ENCODE measurements at places on chromosomes 1 and 21.

DNA sequence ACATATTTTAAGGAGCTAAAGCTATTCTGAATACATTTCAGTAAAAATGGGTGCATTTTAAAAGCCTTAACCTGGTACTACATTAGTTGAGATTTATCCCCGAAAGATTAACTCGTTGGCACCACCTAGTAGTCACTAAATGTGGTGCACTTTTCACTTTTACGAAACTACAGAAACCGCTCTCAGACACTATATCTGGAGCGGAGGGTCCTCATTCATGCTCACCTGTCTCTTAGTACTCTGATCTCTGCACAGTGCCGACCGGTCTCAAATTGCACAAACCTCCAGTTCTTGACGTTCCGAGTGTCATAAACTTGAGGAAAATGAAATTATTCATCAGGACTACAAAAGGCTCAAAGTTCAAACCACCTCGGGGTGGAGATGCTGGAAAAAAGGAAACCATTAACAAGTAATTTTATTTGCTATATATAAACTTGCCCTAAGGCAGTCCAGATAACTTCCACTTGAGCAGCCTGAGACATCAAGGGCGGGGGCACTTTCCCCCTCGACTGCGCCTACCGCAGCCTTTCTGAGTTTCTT, 722 bp downstream of the LZIC start:
- peak; percentile 44 for DNase-seq

GRCh38 chr1:49319426-49319963, 542.8 kb upstream of the BEND5 start:
- no peak for DNase-seq

DNA sequence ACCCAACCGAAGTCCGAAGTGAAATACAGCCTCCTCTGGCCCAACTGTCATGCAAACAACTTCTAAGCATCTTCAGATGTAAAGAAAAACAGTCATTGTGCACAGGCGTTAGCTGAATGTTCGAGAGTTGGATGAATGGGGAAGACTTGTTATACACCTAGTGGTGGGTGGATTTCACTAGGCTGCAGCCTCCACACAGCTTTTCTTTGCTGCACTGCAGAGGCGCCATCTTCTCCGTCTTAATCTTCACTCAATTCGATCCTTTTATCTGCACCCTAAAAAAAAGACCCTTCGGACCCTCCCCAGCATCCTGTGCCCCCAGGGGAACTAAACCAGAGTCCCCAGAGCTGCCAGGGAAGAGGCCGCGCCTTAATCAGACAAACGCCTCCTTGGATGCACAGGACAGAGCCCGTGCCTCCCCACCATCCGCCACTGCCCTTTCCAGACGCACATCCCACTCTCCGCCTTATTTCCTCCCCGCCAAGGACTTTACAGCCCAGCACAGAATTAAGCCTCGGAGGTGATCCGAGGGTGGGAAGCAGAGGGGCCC, 1.4 kb downstream of the APP start:
- peak; percentile 55 for DNase-seq

DNA sequence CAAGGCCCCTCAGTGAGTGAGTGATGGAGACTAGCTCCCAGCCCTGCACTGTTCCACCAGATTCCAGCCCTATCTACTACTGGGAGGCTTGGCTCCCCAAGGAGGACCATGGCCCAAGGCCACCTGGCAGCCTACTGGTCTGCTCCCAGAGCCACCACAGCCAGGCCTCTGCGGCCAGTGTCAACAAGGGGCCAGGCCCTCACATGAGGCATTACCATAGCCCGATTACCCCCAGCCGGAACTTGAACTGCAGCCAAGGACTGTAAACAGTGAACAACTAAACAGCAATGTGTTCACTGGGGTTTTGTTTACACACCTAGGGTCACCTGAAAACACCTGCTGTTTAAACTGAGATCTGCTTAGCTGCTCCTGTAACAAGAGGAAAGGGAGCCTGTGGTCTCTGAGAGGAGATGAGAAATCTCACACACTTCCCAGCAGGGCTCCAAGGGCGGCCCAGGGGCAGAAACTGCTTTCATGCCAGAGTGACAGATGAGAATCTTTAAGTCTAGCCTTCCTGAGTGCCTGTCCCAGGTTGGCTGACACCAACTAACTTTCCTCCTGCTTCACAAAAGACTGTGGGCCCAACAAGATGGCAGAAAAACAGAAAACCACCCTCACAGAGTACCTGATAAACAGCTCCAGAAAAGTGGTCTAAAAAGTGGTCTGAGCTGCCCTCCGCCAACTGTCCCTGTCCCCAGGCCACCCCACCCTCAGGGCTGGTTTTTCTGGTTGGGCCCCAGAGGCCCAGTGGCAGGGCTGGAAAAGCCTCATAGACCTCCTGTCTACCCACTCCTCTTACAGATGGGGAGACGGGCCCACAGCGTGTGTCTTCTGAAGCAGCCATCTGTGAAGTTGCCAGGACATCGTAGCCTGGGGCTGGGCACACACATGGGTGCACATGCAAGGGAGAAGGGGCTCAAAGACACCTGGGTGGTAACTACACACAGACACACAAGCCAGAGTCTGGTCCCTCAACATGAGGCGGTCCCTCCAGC, 28.8 kb downstream of the MEF2D start:
- no peak for DNase-seq

GRCh38 chr1:99252630-99253029, 11.7 kb upstream of the PLPPR4 start:
- no peak for DNase-seq

DNA sequence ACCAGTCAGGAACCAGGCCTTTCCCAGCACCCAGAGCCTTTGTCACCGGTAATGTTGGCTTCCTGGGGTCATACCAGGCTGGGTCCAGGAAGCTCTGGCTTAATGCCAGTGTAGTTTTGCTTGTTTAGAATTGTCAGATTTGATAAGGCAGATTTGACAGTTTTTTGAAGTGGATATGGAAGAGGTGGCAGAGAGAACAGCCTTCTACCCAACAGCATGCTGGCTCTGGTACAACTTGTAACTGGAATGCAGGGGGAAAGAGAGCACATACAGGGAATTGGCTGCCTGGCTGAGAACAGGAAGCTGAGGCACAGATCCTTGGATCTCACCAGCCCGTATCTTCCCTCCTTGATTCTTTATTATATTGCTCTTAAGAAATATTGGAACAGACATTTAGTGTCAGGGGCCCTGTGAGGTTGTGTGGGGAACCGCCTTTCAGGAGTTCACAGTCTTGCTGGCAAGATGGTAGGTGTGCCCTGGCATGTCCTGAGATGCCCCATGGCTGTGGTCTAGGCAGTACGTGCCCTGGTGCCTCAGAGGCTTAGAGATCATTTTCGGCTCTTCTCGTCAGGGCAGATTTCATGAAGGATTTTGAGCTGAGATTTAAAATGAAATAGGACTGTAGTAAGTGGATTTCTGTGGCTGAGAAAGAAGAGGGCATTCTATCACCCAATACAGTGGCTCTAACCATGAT, 227.0 kb downstream of the PBX1 start:
- no peak for DNase-seq

GRCh38 chr1:160058087-160058486, 11.9 kb downstream of the KCNJ10 start:
- DNase-seq, result no peak

DNA sequence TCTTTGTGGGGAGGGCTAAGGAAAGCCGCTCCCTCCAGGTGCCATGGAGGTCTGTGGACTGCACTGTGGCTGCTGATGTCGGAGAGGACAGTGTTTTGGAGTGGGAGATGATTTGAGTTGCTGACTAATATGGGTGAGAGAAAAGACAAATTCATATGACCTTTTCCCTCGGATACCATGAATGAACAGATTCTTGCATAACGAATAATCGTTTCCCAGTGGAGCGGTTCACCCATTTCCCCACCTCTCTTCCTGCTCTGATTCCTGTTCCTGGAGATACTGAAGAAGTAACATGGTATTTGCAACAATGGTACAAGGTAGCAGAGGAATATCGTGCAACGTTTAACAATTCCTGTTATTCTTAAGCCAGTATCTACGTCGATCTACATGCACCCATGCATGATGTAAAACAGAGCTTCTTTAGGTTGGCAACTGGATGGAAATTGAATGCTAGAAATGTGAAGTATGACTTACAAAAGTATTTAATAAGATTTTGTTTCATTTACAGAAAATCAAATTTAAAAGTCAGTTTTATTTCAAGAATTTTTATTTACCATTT, 227.1 kb downstream of the TOMM20 start:
- no peak for DNase-seq

DNA sequence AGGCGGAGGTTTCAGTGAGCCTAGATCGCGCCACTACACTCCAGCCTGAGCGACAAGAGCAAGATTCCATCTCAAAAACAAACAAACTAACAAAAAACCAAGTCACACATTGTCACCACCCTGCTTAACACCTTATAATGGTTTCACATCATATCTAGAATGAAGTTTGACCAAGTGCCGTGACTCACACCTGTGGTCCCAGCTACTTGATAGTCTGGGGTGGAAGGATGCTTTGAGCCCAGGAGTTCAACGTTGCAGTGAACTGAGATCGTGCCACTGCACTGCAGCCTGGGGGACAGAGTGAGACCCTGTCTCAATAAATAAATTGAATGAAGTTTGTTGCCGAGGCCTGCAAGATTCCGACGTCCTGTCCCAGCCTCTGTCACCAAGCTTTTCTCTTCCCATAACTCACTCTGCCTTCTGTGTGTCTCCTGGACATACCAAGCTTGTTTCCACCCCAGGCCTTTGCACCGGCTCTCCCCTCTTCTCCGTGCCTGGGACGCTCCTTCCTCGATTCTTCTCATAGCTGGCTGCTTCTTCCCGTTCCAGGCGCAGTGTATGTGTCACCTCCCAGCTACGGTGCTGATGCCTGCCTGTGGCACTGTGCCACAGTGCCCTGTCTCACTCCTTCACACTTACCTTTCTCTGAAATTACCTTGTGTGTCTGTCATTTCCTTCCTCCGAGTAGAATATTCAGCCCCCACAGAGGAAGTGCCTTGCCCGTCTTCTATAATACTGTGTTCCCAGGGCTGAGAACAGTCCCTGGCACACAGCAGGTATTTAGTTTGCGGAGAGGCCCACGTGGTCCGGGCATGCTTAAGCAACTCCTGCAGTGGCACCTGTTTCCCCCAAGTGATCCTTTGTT, 3.8 kb upstream of the SELENON start:
- DNase-seq, result no peak

DNA sequence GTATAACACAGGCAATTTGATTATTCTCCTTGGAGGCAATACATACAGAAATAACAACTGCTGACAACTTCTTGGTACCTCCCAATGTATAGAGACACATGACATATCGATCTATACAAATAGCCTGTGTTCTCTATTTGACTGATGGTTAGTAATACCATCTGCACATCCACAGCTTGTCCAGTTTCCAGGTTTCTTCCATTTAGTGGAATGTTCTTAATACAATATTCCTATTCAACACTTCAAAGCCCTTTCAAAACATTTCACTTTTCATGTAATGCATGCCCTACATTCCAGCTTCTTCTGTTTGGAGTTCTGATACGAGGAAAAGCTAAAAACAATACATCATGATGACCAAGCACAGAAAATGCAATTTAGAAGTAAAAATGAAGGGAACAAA, 37.0 kb upstream of the GORAB start:
- DNase-seq, result no peak

DNA sequence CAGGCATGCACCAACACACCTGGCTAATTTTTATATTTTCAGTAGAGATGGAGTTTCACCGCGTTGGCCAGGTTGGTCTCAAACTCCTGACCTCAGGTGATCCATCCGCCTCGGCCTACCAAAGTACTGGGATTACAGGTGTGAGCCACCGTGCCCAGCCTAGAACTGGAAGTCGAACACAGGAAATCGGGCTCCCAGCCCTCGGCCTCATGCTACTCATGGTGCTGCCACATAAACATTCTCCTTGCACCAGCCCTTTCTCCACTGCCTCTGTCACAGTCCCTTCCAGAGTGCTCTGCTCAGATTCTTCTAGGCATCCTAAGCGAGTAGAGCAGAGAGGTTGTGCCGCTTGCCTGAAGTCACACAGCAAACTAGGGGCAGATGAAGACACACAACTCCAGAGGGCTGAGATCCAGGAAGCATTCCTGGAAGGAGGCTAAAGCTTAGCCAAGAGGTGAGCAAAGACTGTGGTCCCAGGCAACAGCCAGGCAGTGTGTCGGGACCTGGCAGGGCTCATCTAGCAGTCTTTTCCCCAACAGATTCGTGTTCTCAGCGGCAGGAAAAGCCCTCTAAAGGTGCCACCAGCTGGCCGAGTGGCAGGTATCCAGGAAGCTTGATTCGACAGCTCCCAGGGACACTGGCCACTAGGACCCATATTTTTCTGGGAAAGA, 29.6 kb upstream of the NPPB start:
- no peak for DNase-seq

DNA sequence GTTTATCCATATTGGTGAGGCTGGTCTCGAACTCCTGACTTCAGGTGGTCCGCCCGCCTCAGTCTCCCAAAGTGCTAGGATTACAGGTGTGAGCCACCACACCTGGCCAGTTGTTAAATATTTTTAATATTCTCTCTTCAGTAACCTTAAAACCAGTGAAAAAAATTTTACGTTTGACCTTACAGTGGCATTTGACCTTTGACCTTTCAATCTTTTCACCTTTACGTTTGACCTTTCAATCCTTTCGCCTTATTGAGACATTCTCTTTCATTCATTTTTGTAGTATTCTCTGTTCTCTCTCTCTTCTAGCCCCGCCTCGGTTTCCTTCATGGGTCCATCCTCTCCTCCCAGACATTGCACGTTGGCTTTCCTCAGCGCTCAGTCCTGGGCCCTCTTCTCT, 277.9 kb downstream of the DNM3 start:
- DNase-seq, result no peak

- DNase-seq, result no peak
These were observed 267.0 kb downstream of the NUF2 start for GRCh38 chr1:163588796-163589195.

DNA sequence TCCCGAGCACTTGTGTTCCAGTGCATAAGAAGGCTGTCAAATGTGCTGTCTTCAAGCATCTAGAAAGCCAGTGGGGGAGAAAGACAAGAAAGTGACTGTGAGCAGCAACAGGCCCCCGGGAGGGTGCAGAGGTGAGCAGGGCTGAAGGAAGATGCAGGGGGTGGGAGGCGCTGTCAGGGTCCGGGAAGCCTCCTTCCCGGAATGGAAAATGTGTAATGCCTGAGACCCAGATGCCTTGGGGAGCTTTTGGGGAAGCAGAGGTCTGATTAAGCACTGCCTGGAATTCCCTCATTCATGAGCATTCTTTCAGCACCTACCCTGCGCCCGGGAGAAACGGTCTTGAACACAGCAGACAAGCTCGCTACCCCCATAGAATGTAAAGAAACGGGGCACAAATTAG, 1.3 kb downstream of the NPHP4 start:
- DNase-seq, result no peak
